ENCODE measurements at places on chromosomes 2 and 18. TPM values are rescaled to one million over a fixed set of nuclear protein-coding genes. Genes with fewer than 3 reads are reported as not detected.

CD302 gene
- total RNA-seq: 2.5 TPM

DPP4 gene
- total RNA-seq: 0.69 TPM

PSD4 gene
- total RNA-seq: 12.1 TPM

DNAH7 gene
- 1.4 TPM for total RNA-seq

IL1B gene
- total RNA-seq: 0.40 TPM

Data from A549 treated with RU486 at 1 μM for 4 hours (cell line).